ENCODE measurements at places on chromosomes 13 and 19.

GRCh38 chr19:12284226-12284625 lies 10.5 kb downstream of the ZNF44 start:
- DNase-seq = no peak

GRCh38 chr13:98787996-98788395 lies 35.5 kb upstream of the SLC15A1 start:
- no peak for DNase-seq

DNA sequence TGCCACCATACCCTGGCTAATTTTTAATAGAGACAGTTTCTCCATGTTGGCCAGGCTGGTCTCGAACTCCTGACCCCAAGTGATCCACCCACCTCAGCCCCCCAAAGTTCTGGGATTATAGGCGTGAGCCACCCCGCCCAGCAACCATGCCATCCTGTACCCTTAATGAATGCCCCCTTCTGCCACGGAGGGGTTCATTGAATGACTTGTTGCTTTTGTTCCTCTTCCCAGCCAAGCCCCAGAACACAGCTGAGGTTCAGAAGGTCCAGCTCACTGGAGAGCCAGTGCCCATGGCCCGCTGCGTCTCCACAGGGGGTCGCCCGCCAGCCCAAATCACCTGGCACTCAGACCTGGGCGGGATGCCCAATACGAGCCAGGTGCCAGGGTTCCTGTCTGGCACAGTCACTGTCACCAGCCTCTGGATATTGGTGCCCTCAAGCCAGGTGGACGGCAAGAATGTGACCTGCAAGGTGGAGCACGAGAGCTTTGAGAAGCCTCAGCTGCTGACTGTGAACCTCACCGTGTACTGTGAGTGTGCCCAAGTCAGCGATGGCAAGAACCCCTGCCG lies 6.0 kb downstream of the PVR start:
- DNase-seq = no peak

- no peak for DNase-seq
Measured at GRCh38 chr13:22594041-22594440, 586.7 kb upstream of the SGCG start.

GRCh38 chr13:109761695-109762094 lies 24.7 kb downstream of the IRS2 start:
- no peak for DNase-seq

- no peak for DNase-seq
Measured at GRCh38 chr13:33091415-33091774, 75.2 kb downstream of the KL start.

All from stimulated activated CD8-positive, alpha-beta memory T cell treated with anti-CD3 and anti-CD28 coated beads, Interleukin-4, amount 100 ng/mL, for 1 hour (primary cell).